ENCODE measurements at places on chromosomes 11 and 22.

GRCh38 chr11:118067006-118067405, 9.9 kb upstream of the TMPRSS4 start:
- DNase-seq, result no peak

DNA sequence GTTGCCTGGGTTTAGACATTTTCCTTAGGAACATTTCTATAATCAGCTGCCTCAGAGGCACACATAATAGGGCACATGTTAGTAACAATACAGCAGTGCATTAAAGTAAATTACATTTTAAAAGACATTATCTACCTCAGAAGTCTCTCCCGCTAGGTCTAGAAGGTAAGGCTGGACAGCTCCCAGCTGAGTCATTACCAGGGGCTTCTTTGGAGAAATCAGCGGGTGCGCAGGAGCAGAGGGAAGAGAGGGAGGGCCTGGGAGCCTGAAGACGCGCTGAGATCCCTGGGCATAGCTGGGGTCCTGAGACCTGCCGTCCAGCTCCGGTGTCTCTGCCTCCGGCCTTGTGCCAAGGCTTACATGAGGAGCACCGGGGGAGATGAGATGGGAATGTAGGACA, 67.7 kb downstream of the TMPRSS5 start:
- DNase-seq, result no peak

DNA sequence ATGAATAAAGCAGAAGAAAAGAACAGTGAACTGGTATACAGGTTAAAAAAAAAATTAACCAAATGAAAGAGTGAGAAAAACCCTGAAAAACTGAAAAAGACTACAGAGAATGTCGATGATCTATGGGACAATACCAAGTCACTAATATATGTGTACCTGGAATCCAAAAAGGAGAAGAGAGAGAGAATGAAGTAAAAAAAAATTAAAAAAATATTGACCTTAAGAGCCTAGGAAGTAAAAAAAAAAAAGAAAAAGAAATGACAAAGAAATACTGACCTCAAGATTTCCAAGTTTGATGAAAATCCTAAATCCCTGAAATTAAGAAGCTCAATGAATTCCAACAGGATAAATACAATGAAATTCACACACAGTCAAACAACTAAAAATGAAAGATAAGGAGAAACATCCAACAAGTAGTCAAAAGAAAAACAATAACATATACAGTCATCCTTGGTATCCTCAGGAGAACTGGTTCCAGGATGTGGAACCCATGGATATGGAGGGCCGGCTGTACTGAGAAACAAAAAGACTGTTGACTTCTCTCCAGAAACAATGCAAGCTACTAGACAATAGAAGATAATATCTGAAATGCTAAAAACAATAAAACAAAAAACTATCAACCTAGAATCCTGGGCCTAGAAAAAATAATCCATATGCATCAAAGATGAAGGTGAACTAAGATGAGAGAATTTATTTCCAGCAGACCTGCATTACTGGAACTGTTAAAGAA, 33.5 kb upstream of the SERPIND1 start:
- DNase-seq, result no peak

DNA sequence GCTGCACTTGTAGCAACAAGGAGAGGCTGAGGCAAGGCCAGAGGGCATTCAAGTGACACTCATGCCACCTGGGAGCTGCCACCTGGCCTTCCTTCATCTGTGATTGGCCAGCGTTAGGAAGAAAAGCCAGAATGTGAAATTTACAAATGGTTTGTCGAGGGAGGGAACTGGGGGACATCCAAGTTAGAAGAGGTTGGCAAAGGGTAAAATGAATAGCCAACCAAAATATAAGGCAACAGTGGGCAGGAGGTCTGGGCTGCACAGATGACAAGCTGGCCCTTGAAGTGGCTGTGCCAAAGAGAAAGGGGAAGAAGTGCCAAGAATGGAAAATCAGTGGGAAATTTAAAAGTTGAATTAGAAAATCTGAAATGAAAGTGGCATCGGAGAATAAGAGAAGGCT, 221.4 kb downstream of the C11orf91 start:
- DNase-seq, result no peak

- DNase-seq, result no peak
Observed at GRCh38 chr11:103798026-103798425, 238.4 kb upstream of the DDI1 start.

GRCh38 chr22:25656724-25657123, 85.3 kb upstream of the MYO18B start:
- DNase-seq, result no peak

- no peak for DNase-seq
Observed at GRCh38 chr11:14018441-14018840, 55.9 kb downstream of the SPON1 start.

GRCh38 chr22:21741790-21742189, 6.2 kb upstream of the YPEL1 start:
- DNase-seq, result no peak

DNA sequence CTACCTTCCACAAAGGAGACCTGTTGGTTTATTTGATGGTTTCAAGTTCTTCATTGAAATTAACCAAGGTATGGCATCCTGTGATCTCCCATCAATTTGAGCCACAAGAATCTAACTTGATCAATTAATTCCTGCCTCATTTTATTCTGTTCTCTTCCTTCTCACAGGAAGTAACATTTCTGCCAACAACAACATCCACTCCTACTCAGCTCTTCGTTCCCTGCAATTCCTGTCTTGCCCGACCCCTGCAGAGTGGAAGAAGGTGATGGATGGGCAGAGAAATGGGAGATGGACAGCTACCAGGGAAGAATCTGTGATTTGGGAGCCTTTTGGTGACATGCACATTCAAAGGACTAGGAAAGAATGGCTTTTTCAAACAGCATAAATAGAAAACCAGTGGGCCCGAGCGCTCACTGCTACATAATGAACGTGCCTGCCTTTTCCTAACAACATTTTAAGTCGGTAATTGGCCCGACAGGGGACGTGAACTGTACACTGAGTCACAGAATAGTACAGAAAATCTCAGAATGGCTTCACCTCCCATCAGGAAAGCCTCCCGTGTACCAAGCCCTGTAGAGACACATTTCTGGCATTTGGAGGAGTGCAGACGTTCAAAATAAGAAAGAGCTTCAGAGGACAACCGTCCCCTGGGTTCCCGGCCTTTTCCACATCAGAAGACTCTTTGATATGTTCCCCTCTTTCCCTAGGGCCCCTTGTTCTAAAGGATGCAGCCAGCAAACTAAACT, 112.6 kb upstream of the SEZ6L start:
- DNase-seq, result no peak

DNA sequence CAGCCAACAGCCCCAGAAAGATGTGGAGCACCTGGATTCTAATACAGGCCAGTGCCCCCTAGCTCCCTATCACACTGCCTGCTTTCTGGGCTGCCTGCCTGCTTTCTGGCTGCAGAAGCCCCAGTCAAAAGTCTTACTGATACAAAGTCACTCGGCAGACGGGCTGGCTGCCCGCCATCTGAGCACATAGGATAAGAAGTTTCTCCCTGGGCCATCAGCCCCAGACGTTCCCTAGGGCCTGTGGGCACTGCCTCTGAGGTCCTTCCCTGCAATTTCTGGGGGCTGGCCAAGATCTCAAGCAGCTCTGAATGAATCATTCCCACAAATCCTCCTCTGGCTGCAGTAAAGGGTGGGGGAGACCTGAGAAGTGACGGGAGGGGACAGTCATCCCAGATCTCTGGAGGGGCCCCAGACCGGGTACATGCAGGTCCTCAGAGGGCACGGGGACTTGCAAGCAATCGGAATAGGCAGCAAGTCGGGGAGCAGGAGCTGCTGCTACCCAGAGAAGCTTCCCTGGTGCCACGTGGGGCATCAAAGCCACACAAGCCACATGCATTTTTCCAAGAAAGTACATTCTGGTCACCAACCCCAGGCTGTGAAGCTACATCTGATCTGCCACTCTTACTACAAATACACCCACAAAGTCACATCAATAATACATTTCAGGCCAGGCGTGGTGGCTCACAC, 4.7 kb downstream of the TPST2 start:
- no peak for DNase-seq

GRCh38 chr11:77542296-77542695, 47.5 kb upstream of the AQP11 start:
- DNase-seq, result no peak

- DNase-seq, result no peak
Observed at GRCh38 chr11:64337538-64338249, 2.3 kb upstream of the CCDC88B start.

- DNase-seq, result no peak
Observed at GRCh38 chr11:35852056-35852455, 91.8 kb upstream of the LDLRAD3 start.

DNA sequence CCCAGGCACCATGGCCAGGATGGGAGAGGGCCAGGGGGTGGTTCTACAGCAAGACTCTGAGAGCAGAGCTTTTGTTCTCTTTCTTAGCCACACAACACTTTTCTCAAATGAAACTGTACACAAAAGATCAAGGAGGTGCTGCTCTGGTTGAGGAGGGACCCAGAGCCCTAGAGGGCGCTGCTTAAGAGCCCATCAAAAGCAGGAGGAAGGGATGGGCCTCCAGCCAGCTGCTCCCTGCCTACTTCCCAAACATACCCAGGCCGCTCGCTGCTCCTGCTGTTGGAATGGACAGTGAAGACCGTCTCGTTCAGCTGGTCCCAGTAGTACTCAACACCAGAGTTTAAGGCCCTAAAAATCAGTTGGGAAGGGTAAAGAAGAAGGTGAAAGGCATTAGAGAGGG, 18.4 kb upstream of the CHRM4 start:
- no peak for DNase-seq

GRCh38 chr11:47773882-47774281, 6.7 kb upstream of the FNBP4 start:
- DNase-seq, result no peak

DNA sequence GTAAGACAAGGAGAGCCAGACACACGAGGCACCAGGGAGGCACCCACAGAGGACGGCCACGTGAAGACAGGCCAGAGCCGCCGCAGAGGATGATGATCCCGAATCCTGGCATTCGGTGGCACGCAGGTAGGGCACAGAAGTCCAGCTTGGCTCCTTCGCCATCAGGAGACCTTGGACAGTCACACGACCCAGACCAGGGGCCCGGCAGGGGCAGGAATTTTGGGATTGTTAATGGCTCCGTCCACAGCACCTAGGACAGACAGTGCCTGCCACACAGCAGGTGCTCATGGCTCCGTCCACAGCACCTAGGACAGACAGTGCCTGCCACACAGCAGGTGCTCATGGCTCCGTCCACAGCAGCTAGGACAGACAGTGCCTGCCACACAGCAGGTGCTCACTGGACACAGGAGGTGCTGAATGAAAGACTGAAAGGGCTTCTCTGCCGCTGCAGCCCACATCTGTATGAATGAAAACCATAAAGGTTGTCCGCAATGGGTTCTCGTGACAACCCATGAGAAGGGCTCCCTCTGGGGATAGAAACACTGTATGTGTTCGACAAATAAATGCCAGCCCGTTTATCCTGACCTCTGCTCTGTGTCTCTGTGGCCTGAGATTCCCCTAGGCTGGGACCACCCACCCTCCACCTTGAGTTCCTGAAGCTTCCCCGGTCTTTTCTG, 341.6 kb downstream of the CTTN start:
- no peak for DNase-seq

DNA sequence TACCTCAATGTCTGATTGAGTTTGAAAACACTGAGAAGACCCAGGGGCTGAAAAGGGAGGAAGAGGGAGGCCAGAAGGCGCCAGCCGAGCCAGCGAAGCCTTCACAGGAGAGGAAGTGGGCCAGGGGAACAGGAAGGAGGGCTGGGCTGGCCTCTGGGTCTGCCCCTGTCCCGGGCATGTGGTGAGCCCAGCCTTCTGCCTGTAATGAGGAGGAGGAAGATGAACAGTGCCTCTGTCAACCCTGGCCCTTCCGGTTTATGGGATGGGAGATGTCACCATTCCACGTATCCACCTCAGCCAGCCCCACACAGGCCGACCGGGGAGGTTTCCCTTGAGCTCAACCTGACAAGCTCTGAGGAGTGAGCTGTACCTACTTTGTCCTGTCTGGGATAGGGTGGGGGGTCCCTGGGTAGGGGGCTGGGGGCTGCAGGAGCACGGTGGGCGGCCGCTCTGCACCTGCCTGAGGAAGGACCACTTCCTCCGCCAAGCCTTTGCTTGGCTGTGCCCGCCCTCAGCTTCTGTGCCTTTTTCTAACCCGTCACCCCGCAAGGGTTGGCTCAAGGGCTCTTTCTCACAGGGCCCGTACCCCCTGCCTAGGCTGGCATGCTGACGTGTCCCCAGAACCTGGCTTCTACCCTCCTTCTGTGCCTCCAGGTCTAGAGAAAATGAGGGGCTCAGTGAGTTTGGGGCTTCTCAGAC, 2.0 kb downstream of the PARVG start:
- no peak for DNase-seq

DNA sequence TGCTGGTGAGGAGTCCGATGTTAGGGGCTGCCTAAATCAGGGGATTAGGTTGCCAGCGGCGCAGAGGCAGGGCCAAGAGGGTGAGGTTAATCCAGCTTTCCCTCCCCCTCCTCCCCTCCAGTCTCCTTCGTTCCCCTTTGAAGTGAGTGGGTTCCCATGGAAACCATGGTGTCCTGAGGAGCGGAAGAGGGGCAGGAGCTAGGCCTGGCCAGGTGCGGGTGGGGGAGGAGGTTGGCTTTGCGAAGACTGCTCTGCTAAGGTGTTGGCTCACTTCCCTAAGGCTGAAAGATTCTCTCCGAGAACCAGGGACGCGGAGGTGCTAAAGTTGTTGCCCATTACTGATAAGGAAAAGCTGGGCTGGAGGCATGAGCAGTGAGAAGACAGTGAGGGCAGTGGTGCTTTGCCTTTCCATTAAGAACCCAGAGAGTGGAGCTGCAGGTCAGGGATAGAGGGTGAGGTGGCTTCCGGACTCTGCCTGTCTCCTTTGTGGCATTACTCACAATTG, 124.6 kb downstream of the FEZ1 start:
- no peak for DNase-seq

DNA sequence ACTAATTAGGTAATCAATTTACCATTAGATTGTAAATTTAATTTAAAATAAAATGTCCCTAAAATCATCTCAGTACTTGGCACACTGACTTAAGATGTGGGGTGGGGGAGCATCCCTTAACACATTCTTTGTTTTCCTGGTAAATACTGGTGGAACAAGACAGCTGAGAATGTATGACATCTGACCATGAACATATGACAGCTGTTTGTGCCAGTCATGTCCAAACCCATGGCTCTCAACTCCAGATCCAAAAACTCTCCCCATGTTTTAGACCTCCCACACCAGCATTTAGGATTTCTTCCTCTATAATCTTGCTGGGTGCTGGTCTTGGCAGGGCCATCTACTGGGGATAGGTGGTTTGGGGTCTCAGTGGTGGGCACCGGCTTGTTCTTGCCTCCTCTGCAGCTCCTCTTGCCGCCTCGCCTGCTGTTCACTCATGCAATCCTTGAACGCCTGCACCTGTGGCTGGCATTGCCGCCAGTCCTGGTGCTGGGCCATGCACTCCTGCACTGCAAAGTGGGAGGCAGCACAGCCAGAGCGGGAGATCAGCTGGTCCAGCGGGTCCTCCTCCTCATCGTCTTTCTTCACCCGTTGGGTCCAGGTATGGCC, 3.8 kb downstream of the COA4 start:
- no peak for DNase-seq

DNA sequence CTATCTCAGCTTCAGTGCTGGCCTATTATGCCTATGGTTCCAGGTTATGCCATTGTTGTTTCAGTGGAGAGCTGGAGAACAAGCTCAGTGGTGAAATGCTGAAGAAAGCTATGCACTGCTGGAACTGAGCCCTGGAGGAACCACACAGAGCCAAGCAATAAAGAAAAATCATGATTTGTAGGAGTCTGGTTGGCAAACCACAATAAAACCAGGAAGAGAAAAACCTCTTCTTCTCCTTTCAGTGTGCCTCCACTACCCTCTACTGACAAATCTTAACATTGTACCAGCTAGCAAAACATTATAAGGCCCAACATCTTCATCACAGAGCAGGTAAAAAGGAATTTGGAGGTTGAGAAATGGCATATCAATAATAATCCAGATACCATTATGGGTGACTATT, 5.3 kb downstream of the OR51F2 start:
- DNase-seq, result no peak

- no peak for DNase-seq
Observed at GRCh38 chr22:28044546-28045173, 125.6 kb upstream of the PITPNB start.
